HEK293T (cell line): ENCODE measurements at places on chromosomes 11 and 22.
A peak's percentile ranks its signal among the peaks of the same experiment; 100 is the strongest.

DNA sequence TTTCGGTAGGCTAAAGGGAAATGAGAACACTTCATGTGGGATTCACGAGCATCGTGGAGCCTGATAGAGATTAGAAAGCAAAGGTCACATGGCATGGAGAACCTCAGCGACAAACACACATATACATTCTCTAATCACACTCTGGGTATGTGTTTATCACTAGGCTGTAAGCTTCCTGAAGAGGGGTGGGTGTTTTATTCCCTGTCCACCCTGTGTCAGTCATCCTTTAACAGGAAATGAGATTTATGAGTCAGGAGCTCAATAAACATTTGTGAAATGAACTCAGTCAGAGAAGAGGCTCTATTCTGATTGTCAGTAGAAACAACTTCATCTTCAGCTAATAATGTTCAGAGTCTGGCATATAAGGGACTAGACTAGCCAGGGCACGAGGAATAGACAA, 71.7 kb upstream of the EIF3M start:
- DNase-seq, result no peak

DNA sequence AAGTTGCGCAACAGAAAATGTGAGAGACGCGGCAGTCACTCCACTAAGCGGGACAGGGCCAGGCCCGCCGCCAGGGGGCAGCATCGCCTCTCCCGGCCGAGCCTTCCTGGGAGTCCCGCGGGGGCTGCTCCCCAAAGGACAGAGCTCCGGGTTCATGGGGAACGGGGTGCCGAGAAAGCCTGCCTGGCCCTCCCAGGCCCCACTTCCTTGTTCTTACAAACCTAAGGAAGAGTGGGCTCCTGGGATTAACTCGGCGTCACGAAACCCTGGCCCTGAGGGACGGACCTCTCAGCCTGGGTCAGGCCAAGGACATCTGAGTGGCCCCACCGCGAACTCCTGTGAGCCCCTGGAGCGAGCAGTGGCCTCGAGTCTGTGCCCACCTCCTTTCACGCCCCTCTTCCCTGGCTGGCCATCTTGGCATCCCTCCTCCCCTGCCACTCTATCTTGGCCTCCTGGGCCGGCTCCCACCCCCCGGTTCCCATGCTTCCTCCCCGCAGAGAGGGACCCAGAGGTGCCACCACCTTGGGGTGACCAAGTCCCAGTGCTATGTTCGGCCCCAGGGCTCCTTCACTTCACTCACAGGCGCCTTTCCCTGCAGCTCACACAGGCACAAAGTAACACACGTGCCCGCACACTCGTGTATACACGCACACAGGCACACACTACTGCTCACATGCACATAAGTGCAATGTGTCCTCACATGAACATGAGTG, 99.9 kb upstream of the FGF3 start:
- DNase-seq, result peak; percentile 82

GRCh38 chr22:50531962-50532674, 2.3 kb upstream of the TYMP start:
- no peak for DNase-seq

DNA sequence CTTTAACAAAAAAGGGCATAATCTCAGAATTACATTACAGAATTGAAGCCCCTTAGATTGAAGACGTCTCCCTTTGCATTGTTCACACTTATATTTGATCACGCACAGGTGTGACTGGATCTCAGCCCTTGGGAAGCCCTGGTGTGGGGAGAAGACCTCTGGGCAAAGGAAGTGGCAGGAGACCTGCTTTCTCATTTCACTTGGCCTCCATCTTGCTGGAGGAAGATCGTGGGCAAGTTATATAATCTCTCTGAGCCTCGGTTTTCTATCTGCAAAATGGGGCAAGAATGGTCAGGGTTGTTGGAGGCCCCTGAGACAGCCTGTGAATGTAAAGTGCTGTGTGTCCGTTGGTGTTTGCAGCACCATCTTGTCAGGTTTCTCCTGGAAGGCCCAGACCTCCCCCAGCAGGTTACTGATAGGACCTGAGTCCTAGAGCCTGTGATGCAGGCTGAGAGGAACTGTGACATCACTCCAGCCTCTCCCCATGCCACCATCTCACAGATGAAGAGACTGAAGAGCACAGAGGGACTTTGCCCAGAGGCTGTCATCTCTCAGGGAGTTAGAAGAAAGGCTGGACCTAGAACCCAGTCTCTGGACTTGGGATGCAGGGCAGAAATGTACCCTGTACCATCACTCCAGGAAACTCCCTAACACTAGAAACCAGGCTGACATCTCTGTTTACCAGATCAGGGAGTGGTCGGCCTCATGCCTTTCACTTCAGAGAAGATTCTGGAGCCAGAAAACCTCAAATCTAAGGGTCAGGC, 1.1 kb upstream of the APOA1 start:
- DNase-seq, result no peak

DNA sequence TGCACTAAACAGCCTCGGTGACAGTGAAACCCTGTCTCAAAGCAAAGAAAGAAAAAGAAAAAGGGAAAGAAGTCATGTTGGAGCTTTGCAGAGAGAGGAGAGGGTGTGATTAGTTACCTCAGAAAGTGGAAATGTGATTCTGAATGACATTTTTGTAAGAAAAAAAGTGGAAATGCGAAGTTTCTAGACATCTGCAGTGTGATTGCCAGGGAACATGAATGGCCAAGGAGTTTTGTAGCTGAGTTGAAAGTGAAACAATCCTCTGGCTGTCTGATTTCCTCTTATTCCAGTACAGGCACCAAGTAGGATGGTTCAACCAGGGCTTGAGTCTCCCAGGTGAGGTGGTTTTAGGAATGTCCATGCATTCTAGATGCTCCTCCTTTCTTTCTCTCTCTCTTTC, 17.8 kb upstream of the SYVN1 start:
- DNase-seq, result no peak

- DNase-seq, result no peak
Observed at GRCh38 chr22:23781511-23782183, 5.1 kb upstream of the SMARCB1 start.

DNA sequence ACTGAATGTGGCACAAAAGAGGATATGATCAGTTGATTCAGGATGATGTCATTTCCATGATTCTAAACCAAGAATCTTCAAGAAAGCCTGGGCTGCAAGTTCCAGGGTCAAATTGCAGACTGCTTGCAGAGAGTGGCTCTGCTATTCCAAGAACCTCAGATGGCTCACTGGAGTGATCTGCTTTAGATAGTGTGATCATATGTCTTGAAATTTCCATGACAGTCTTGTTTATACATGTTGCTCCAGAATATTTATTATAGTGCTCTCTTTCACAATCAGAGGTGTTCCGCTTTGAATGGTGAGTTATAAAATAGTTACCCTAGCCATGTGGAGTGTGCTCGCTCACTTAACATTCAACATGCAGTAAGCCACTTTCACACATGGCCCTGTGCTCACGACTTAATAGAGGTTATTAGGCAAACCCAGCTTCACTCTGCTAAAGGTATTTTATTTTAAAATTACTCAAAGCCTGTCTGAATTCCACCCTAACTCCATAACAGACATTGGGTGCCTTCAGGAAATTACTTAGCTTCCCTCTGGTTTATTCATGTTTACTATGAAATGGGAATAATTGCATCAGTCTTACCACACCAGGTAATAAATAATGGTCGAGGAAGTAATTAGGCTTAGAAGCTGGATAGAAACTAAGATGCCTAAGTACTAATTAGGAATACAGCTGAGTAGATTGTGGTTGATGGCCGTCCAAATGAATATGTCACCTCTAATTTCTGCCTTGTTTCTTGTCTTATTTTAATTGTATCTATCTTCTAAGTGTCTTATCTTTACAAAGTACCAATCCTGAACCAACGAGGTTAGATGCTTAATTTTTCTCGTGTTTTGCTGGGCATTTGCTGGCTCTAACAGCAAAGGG, 187.9 kb downstream of the ETS1 start:
- DNase-seq, result no peak

GRCh38 chr22:39714321-39714720, 143.8 kb downstream of the CACNA1I start:
- no peak for DNase-seq

DNA sequence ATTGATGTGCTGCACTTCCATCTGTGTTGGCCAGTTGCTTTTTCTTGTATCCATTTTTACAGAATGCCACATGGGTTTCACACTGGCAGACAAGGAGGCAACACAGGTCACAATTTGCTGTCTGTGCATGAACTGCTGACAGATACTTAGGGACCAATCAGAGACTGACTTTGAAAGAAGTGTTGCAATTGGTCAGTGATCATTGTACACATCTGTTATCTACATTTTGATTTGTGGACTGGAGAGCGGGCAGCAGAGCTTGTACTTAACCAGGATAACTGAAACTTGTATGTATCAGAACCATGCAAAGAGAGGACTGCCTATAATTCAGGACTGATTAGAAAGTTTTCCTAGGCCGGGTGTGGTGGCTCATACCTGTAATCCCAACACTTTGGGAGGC, 21.8 kb downstream of the PRR5 start:
- peak; percentile 44 for DNase-seq

GRCh38 chr11:35030716-35031213, 108.2 kb upstream of the CD44 start:
- peak; percentile 12 for DNase-seq

GRCh38 chr11:85977751-85978160, 91.1 kb downstream of the PICALM start:
- DNase-seq, result no peak

DNA sequence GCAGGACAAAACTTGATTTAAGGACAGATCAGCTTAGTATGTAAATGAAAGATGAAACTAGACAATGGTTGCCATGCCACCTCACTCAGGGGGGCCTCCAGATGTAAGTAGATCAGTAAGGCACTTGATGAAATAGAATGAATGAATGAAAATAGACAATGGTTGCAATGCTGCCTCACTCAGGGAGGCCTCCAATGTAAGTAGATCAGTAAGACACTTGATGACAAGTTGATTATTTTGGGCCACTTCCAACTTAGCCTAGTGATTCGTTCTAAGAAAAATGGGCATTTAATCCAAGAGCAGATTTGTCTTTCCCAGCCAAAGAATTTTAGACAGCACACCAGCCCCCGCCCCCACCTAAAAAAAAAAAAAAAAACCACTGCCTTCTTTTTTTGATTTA, 19.2 kb upstream of the SLC5A12 start:
- no peak for DNase-seq

- DNase-seq, result no peak
Observed at GRCh38 chr11:9461760-9462134, 935 bp downstream of the ZNF143 start.

DNA sequence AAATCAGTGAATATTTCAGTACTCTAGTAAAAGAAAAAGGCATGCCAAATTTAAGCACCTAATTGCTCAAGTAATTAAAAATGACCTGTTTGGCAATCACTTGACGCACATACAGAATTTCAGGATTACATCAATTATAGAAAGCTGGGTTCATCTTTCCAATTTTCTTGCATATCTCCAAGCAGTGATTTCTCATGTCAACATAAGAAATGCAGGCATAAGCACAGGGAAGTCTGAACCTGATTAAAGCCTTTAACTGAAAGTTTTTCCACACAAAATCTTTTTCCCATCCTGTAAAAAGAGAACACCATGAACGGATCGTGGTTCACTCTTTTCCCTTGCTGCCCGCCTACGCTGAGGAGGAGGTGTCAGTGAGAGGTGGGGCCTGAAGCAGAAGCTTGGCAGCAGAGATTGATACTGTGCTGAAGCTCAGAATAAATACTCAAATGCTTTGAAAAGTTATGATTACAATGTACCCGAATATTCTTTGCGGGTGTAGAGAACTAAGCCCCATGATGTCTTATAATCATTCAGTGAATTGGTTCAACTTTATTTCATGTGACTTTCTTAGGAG, 704.1 kb upstream of the CCDC90B start:
- no peak for DNase-seq

- DNase-seq, result no peak
Observed at GRCh38 chr22:30033901-30034300, 46.4 kb upstream of the HORMAD2 start.

DNA sequence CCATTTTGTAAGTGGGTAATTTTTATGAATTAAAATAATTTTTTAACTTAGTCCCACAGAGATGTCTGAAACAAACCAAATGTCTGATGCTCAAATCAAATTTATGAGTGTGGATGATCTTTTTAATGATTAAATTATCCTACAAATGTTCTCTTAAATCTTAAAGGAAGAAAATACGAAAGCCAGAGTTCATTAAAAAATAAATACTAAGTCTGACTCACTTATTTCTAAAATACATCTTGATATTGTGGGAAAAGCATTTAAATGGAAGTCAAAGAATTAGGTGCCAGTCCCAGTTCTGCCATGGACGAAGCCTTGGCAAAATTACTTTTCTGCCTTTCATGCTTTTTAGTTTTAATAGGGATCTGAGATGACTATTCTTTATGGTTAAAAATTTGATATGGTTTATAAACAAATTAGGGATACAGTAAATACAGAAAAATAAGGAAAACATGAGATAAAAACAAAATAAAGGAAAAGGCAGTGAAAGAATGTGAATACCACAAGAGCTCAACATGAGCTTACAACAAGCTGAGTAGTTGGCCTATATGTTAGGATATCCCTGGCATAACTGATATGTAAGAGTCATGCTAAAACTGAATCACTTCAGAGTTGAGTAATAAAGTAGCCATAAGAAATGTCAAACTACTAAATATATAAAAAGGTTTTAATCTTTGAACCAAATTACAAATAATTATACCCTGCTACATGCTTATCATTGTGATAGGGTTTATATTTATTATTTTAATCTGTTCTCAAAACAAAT, 9.2 kb downstream of the CCDC34 start:
- DNase-seq, result no peak

DNA sequence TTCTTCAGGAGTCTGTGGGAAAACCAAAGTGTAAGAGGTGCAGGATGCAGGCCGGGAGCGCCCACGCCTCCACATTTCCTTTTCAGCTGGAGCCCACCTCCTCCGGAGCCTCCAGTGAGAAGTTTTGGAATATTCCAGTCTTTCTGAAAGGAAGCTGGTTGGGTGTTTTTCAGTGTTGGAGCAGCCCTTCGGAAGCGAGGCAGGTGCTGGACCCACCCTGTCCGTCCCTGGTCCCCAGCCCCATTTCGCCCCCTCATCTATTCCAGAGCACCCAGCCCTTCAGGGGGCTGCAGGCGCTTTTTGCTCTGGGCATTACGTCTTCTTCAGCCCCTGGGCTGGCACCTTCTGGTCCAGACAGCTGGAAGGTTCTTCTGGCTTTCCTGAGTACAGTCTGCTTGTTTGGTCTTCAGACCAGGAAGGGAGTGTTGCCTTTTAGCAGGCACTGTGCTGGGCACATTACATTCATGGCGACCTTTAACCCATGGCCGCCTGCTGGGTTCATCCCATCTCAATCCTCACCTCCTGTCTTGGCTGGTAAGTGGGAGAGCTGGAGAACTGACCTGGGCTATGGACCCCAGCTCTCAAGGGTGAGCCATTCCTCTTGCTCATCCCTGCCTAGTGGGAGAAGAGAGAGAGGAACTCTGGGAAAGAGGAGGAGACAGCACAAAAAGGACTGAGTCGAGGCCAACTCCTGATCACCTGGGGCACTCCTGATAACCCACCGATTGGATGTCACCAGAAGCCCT, 710 bp upstream of the THY1 start:
- DNase-seq, result no peak

DNA sequence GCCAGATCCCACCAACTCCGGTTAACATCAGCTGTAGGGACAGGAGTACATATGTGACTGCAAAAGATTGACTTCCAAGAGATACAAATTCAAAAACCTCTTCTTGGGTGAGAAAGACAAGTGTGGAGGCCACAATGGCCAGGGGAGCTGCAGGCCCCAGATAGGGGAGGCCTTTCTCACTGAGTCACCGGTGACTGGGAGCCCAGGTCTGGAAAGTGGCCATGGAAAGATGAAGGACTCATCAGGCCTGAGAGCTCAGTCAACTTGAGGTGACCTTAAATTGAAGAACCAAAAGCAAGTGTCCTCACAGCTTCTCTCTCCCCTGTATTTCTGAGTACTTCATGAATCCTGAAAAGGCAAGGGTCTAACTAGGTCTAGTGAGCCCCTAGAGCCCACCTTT, 90.4 kb upstream of the CLPB start:
- no peak for DNase-seq

- peak; percentile 68 for DNase-seq
Observed at GRCh38 chr11:67372993-67373647, at the start of gene CLCF1. Gene CLCF1 (minus strand): TSS chr11:67373598. CDS start chr11:67373539, 59 bp downstream.
